Esophagus squamous epithelium (tissue), 5 donors: ENCODE measurements at places on chromosomes 6 and 20.

DNA sequence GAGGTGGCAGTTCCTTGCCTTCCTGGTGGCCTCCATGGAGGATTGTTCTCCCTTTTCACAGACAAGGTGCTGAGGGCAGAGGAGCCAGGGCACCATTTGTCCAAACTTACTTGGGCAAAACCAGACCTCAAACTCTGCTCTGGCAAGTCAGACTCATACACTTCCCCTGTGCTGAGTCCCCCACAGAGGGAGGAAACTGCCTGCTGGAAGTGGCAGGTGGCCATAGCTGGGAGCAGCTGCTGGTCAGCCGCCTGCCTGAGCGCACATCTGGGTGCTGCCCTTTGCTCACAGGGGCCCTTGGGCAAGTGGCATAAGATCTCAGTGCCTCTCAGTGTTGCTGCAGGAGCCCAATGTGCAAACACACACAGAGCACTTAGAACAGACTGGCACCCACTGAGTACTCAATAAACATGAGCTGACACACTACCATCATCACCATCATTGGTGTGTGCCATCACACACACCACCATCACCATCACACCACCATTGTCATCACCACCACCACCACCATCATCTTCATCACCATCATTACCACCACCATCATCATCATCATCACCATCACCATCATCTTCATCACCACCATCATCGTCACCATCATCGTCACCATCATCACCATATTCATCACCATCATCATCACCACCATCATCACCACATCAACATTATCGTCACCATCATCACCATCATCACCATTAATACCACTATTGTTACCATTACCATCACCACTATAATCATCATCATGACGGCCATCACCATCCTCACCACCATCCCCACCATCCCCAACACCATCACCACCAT lies 17.6 kb downstream of the NOL4L start:
- no peak for DNase-seq

DNA sequence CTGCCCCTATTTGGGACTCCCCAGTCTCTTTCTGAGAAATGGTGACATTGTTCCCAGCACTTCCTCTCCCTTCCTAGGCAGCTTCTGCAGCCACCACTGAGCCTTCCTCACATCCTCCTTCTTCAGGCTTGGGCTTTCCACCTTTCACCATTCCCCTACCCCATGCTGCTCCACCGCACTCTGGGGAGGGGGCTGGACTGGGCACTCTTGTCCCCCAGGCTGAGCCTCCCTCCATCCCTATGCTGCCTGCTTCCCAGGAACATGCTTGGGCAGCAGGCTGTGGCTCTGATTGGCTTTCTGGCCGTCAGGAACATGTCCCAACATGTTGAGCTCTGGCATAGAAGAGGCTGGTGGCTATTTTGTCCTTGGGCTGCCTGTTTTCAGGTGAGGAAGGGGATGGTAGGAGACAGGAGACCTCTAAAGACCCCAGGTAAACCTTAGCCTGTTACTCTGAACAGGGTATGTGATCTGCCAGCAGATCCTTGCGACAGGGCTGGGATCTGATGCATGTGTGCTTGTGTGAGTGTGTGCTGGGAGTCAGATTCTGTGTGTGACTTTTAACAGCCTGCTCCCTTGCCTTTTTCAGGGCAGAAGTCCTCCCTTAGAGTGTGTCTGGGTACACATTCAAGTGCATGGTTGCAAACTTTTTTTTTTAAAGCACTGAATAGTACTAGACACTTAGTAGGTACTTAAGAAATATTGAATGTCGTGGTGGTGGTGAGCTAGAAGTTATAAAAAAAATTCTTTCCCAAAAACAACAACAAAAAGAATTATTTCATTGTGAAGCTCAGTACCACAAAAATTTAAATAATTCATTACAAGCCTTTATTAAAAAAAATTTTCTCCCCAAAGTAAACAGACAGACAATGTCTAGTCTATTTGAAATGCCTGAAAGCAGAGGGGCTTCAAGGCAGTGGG lies 2.1 kb upstream of the CDKN1A start:
- no peak for DNase-seq

DNA sequence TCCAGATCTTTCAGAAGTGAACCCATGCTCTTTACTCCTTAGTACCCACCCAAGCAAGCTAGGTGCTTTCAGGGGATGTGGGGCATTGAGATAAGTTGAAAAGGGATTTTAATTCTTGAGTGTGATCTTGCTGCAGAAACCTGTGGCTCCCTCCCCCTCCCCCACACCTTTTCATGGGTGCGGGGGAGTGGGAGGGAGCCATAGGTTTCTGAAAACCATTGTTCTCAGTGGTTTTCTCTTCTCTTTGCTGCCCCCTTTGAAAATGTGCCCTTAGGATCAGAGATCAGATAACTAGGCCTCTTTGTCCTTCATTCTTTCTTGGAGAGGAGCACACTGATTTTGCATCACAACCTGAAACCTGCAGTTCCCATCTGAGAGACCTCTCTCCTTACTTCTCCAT lies 2.4 kb downstream of the PCSK2 start:
- DNase-seq = no peak

DNA sequence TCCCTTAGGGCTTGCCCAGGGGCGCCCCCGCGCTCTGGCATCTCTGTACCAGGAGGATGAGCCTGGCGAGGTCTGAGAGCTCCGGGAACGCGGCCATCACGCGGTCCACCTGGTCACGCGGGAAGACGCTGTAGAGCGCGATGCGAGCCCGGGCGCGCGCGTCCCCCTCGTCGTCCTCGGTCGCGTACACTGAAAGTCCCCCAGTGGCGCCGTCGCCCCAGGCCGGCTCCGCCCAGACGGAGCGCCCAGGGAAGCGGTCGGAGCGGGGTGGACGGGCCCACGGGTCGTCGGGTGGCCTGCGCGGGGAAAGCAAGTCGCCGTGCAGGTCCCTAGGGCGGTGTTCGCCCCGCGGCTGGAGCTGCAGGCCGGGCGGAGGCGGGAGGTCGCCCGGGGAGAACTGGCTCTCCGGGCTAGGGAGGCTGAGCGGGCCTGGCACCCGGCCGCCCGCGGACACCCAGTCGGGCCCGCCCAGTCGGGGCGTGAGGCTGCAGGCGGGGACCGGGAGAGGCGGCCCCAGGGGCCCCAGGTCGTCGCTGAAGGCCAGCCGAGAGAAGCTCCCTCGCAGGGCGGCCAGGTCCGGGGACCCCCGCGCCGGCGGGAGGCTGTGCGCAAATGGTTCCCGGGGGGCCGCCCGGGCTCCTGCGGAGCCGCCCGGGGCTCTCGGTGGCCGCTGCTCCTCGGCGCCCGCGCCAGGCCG lies 34.0 kb downstream of the ZC3H12D start:
- DNase-seq = no peak

- DNase-seq = no peak
These were observed 145.7 kb downstream of the WDR27 start for GRCh38 chr6:169555971-169556617.

GRCh38 chr6:22392711-22393110 lies 95.9 kb upstream of the PRL start:
- DNase-seq = no peak

GRCh38 chr6:119647309-119647708 lies 297.7 kb upstream of the MAN1A1 start:
- no peak for DNase-seq

DNA sequence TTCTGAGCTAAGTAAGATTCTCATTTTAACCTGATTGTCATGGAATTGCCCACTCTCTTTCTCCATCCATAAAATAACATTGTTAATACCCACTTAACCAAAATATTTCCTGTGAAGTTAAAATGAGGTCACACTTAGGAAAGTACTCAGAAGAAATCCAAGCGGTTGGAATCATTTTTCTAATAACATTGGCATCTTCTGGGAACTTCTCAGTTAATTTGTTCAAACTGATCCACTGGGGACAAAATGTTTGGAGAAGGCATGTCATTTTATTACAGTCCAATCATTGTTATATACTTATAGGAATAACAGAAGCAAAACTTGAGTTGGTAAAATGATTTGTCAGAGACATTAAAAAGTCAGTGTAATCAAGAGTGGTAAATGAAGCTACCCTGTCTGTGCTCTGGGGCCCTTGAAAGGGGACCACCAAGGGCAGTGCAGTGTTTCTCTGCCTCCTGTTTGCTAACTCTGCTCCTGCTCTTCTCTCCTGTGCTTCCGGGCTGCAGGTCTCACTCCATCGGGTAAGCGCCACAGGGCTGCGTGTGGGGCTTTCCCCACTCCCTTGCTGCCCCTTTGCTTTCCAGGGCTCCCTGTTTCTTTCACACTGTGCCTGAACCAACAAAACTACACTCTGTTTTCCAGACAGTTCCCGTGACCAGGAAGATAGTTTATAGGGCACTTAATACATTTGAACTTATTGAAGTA lies 50.1 kb downstream of the HDDC2 start:
- no peak for DNase-seq

GRCh38 chr6:90183587-90184333 lies 112.9 kb downstream of the BACH2 start:
- DNase-seq = no peak

- DNase-seq = no peak
These were observed 553.7 kb downstream of the COL12A1 start for GRCh38 chr6:74651948-74652842.

- DNase-seq = no peak
These were observed 185.7 kb upstream of the FLRT3 start for GRCh38 chr20:14523090-14523489.

DNA sequence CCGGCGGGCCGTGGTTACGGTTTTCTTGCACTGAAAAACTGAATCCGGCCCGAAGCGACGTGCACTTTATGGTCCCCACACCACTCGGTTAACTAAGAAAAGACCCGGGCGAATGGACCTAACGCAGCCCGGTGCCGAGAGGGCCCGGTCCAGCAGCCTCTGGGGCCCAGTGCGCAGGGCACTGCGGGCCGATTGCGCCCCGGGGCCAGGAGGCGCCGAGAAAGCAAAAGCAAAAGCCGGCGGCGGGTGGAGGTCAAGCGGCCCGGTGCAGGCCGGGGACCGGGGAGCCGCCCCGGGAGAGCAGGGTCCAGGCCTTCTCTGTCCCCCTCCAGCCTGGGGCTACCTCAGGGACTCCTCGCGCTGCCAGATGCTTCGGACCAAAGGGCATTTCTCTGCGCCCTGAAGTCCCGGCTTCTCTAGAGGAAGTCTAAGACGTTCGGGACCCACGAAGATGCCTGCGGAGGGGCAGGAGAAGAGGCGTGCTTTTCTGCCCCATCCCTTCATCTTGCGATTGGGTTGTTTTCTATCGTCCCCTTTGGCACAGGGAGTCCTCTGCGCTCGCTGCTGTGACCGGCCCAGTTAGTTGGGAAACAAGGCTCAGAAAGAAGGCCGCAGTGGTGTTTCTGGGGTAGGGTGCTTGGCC lies 4.4 kb downstream of the FOXF2 start:
- no peak for DNase-seq

DNA sequence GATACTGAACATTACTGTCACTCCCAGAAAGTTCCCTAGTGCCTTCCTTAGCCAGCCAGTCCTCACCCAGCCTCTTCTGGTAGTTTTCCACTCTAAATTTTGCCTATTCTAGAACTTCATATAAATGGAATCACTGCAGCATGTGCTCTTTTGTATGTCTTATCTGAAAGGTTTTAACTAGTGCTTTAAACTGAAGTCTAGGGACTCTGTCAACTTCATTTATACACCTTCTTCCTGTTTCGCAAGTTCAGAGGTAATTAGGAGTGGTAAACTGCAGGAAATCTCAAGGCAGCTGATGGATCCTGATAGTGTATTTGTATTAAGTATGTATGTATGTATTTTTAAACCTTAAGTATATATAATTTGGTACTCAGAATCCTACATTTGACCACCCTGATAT lies 94.3 kb downstream of the TCP11 start:
- DNase-seq = no peak

DNA sequence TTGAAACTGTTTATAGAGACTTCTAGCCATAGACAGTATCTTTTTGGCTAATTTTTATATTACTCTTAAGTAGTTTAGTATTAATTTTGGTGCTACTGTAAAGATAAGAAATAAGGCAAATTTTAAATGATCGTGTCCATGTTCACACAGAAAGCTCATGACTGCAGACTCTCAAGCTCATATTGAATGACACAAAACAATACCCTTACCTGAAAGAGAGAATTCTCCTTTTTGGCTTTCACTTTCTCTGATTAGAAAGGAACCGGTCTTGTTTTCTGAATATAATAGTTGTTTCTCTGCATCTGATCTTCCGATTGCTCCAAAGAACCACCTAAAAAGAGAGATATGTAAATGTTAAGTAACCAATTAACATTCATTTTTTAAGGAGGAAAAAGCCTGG lies 57.0 kb downstream of the FRK start:
- no peak for DNase-seq

GRCh38 chr20:51854921-51855320 lies 52.6 kb upstream of the SALL4 start:
- DNase-seq = no peak

DNA sequence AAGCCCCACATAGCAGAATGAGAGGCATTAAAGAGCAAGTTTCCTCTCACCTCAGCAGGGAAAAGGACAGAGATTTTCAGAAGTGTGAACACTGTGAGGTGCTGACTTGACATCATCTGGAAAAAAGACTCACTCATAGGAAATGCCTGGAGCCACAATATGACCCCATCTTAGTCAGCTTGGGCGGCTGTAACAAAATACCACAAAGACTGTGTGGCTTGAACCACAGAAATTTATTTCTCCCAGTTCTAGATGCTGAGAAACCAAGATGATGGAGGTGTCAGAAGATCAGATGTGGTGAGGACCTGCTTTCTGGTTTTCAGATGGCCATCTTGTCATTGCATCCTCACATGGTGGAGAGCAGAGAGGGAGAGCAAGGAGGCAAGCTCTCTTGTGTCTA lies 253.1 kb downstream of the ADGB start:
- no peak for DNase-seq

DNA sequence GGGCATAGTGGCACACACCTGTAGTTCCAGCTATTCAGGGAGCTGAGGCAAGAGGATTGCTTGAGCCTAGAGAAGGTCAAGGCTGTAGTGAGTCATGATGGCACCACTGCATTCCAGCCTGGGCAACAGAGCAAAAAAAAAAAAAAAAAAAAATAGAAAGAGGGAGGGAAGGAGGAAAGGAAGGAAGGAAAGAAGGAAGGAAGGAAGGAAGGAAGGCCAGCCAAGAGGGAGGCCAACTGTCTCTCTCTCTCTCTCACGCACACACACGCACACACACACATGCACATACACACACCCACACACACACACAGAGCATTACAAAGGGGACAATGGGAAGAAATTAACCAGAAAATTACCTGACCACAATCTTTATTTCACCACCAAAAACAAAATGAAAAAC lies 50.6 kb upstream of the COL9A1 start:
- DNase-seq = no peak

- DNase-seq = no peak
These were observed 34.5 kb upstream of the HBS1L start for GRCh38 chr6:135088818-135089809.

DNA sequence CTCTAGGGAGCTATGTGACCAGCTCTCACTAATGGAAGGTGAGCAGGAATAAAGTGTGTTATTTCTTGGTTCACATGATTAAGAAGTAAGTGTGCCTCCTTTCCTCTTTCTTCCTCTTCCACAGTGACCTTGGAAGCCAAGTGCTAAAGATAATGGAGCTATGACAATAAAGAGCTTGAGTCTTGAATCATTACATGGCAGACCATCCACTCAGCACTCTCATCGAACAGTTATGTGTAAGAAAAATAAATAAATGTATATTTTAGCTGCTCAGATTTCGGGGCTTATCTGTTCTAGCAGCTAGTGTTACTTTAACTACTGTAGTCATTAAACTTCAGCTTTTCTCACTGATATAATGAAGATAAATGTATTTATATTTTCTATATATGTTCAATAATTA lies 72.9 kb downstream of the HDGFL1 start:
- DNase-seq = no peak
